GM10248 (cell line): ENCODE measurements at places on chromosomes 4 and X.

DNA sequence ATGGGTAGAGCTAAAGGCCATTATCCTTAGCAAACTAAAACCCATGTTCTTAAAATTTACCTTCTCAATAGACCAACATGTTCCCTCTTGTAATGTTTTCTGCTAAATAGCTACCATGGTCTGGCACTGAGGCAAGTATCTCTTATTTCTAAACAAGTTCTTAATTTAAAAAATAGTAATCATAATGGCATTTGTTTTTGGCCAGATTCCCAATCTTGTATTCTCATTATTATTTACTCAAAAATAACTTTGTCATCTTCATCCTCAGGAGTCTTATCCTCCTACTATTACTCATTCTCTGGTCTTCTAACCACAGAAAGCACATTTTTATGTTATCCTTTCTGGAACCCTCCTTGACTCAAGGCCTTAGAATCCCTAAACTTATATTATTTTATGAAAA lies 931.2 kb downstream of the CCSER1 start:
- no peak for DNase-seq

DNA sequence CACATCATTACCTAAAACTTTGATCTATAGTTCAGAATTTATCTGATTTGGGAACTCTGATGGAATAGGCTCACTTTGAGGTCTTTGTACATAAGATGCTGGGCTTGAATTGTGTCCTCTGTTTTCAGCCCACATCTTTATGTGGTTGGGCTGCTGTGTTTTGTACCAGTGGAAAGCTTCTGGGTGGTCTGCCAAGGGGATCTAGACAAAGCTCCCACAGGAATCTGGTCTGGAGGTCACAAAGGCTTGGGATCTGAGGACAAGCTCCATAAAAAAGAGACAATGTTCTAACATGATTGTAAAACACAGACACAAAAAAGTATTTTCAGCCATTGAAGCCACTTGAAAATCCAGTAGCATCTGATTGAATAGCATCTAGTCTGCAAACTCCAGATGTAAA lies 393.5 kb upstream of the PITX2 start:
- DNase-seq: no peak

GRCh38 chrX:8647176-8647575 lies 84.8 kb downstream of the ANOS1 start:
- DNase-seq: no peak

DNA sequence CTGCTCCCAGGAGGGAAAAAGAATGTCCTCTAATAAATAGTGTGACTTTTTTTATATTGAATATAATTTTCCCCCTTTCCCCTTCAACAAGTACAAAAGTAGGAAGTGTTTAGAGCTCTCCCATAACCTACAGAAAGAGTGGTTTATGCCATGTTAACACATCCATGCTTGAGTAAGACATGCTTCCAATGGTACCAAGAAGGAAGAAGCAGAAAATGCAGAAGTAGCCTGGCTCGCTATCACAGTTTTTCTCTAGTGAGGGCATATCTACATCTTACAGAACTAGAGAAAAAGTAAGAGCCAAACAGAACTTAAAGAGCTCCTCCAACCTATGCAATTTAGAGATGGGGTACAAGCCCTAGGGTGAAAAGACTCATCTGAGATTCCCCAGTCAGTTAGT lies 82.5 kb downstream of the ARHGEF9 start:
- no peak for DNase-seq

GRCh38 chrX:107766470-107767150 lies 9.0 kb downstream of the TSC22D3 start:
- DNase-seq: no peak

- DNase-seq: no peak
Measured at GRCh38 chr4:7240306-7240705, 48.0 kb downstream of the SORCS2 start.

- DNase-seq: no peak
Measured at GRCh38 chrX:103446665-103447302, 70.4 kb downstream of the BEX3 start.

- no peak for DNase-seq
Measured at GRCh38 chr4:147480891-147481576, at the start of gene EDNRA. EDNRA (plus strand) TSS chr4:147481097; CDS start chr4:147485682, 4,585 bp downstream.

- DNase-seq: no peak
Measured at GRCh38 chr4:105135785-105136184, 10.9 kb upstream of the TET2 start.

DNA sequence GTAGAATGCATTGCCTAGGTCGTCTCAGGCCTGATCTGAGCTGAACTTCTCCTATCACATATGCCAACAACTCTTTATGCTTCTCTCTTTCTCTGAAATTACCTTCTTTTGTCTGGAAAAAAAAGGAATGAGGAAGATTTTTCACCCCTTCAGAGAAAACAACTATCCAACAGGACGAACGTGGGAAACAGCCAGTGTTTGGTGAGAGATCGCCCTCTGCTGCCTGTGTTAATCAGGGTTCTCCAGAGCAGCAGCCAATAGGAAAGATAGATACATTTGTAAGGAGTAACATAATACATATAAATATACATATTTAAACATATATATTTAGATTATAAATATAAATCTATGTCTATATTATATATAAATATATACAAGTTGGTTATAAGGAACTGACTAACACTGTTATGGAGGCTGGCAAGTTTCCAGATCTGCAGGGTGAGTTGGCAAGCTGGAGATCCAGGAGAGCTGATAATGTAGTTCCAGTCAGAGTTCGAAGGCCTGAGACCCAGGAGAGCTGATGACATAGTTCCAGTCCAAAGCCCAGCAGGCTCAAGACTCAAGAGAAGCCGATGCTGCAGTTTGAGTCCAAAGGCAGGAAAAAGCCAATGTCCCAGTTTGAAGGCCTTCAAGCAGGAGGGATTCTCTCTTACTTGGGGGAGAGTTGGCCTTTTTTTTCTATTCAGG lies 13.3 kb downstream of the CETN2 start:
- no peak for DNase-seq

- no peak for DNase-seq
Measured at GRCh38 chrX:19446397-19446796, 68.9 kb downstream of the MAP3K15 start.

GRCh38 chrX:149961572-149961971 lies 23.3 kb upstream of the EOLA2 start:
- no peak for DNase-seq

DNA sequence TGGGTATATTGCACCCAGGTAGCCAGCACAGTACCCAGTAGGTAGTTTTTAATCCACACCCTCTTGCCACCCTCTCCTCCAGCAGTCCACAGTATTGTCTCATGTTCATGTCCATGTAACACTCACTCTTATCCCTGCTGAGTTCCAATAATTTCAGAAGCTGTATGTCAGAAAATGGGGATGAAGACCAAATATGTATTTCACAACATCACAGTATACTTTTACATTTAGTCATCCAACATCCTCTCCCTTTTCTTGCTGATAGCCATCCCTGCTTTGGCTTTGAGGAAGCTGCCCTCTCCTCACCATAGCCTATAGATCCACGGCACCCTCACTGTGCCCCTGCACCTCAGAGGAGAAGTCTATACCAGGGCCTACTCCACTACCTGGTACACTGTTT lies 126.0 kb upstream of the LDB2 start:
- DNase-seq: no peak

- no peak for DNase-seq
Measured at GRCh38 chr4:97367878-97368277, 775.4 kb downstream of the STPG2 start.

DNA sequence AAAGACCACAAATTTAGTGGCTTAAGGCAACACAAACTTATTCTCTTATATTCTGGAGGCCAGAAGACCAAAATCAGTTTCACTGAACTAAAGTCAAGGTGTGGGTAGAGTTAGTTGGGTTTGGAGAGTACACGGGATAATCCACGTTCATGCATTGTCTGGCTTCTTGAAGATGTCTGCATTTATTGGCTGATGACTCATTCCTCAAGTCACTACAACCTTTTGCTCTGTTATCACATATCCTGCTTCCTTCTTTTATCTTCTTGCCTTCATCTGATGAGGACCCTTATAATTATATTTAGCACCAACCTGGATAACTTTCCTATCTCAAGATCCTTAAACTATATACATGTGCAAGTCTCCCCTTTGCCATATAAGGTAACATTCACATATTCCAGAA lies 590.0 kb downstream of the FSTL5 start:
- no peak for DNase-seq

GRCh38 chrX:115030625-115031024 lies 13.2 kb upstream of the IL13RA2 start:
- DNase-seq: no peak

DNA sequence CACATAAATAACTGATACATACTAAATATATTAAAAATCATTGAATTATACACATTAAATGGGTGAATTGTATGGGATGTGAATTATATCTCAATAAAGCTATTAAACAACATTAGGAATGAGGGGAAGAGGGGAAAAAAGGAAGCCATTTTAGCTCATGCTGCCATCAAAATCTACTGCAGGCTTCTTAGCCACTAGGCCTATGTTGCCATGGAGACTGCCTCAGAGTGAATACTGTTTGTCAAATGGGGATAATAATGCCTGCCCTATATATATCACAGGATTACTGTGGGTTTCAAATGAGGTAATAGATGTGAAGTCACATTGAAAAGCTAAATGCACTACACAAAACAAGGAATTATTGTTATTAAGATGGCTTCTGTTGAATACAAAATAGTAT lies 21.2 kb downstream of the TMEM255A start:
- DNase-seq: no peak

DNA sequence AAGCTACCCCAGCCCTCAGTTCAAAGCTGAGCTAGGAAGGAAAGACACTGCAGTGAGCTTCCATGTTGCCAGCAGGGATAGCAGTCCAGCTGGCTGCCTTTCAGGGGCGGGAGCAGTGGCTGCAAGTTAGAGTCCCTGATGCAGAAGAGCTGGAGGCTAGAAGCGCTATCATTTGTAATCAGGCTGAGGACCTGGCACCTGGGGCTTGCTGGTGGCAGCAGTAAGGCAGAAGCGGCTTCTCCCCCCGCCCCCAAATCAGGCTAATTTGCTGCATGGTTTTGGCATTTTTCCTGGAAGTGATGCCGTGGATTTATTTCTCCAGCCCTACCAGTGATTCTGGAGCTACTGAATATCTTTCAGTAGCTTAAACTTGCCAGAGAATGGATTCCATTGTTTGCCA lies 203.3 kb downstream of the CLCN4 start:
- no peak for DNase-seq

DNA sequence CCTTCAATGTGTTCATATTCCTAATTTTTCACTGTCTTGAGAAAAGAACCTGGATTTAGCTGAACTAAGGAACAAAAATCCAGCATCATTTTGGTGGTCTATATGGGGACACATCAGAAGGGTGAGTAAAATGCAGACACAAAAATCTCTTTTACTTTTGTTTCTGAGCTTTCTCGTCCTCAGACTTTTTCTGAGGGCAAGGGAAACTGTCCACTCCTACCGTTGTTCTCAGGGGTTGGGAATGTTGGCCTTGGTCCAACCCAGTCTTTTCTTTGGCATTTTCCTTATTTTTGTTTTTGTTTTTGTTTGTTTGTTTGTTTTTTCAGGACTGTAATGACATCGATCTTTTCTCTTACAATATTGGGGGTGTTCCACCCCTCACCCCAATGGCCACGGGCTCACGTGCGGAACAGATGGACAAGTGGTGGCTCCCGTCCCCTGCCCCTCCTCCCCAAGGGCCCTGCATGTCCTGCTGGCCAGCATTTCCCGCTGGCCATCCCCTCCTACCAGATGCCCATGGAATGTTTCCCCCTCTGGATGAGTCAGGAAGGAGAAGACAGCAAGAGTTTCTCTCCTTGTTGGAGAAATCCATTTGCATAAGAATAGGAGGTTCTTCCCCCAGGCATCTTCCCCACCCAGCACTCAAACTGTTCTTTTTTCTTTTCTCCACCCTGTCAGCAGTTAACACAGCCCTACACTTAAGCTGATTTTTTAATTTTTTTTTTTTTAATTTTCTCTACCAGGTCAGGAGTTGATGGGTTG lies 305.4 kb upstream of the NDST4 start:
- no peak for DNase-seq

GRCh38 chrX:74291964-74292807 lies 11.8 kb upstream of the ZCCHC13 start:
- DNase-seq: peak; percentile 75

GRCh38 chrX:71154641-71155040 lies 10.0 kb downstream of the NLGN3 start:
- no peak for DNase-seq

GRCh38 chrX:109600237-109600651 lies 24.7 kb downstream of the KCNE5 start:
- DNase-seq: no peak

GRCh38 chr4:105057370-105058105 lies 89.1 kb upstream of the TET2 start:
- DNase-seq: peak; percentile 24

DNA sequence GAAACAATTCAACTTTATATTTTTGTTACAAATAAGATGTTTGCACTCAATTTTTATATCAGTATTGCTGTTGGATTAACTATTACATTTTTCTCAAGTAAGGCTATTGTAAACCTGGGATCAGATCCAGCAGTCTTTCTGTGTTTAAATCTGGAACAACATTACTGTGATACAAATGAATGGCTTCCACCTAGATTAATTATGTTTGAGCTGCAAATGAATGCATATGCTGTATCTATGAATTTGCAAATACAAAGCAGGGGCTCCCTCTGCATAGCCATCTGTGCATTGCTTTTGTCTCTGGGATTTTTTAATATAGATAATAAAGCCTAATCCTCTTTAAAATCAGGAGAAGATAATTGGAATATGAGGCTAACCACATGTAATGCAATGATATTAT lies 69.8 kb upstream of the NEIL3 start:
- no peak for DNase-seq

DNA sequence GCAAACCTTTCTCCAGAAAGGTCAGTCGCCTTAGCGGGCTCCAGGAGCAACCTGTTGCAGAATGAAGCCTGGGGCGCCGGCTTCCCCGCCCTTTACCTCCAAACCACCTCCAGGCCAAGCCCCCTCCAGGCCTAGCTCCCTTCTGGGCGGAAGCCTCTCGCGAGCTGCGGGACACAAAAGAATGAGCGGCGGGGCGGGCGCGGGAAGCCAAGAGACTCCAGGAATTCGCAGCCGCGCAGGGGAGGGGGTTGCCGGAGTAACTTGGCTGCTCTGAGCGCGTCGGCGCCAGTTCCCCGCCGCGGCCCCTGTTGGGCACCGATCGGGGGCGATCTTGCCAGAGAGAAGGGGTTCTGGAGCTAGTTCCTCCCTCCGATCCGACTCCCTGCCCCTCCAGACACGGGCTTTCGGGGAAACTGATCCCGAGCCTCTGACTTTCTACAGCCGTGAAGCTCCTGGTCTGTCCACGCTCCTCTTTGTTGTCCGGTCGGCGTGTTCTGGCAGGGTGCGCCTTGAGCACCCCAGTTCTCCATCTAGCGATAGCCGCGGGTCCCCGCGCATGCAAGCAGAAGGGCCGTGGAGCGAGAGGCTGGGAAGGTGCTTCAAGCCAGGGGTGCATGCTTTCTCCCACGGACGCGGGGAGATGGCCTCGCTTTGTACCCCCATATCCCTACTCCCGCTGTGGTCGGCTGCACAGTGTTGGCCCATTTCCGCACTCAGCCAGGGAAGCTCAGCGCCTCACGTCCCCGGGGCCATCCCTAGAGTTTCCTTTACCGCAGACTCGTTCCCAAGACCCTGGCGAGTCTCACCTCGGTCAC lies 1.2 kb downstream of the PROM1 start:
- DNase-seq: peak; percentile 34

GRCh38 chr4:141376769-141377168 lies 156.1 kb downstream of the ZNF330 start:
- DNase-seq: peak; percentile 17
